Endothelial cell (in vitro differentiated cells): ENCODE measurements at places on chromosomes 5 and 9. TPM values are rescaled to one million over a fixed set of nuclear protein-coding genes. Genes with fewer than 3 reads are reported as not detected.

The FASTKD3 gene
- total RNA-seq = 9.1 TPM

The HSD17B3 gene
- not detected for total RNA-seq

The DMGDH gene
- total RNA-seq = 0.36 TPM

The RAB3C gene
- total RNA-seq = 16.1 TPM

The PCDH1 gene
- total RNA-seq = 140 TPM

The DND1 gene
- total RNA-seq = 1.8 TPM

DNA sequence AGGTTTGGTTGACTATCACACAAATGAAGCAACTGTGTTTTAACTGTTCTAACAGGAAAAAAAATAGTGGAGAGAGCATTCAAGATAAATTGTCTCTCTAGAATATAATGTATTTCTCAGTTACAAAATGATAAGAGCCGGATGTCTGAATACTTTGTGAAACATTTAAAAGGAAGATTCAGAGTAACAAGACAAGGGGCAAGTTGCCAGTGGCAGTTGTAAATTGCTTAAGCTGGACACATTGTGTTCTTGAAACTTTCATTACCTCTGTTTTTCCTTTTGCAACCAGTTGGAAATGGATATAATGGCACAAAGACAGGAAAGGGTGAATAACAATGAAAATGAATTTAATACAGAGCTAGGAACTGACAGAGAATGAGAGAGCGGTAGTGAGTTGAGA, 15.2 kb upstream of the TBCA start:
- H3K4me1 ChIP-seq = peaks cover 5% of the 10 kb centered on the region
- no peaks in the 10 kb centered on the region for H3K27me3 ChIP-seq
- DNase-seq = no peak
- no peak overlapping the region for H3K27ac ChIP-seq

GRCh38 chr9:126904586-126904985, 10.0 kb upstream of the RALGPS1 start:
- no peaks in the 10 kb centered on the region for H3K36me3 ChIP-seq
- H3K27ac ChIP-seq = no peak overlapping the region
- no peak for DNase-seq
- no peak overlapping the region for H3K4me3 ChIP-seq
- no peaks in the 10 kb centered on the region for H3K4me1 ChIP-seq

- no peak overlapping the region for H3K4me3 ChIP-seq
- no peak overlapping the region for H3K27ac ChIP-seq
- H3K4me1 ChIP-seq = no peaks in the 10 kb centered on the region
- DNase-seq = no peak
- H3K27me3 ChIP-seq = peaks cover 2% of the 10 kb centered on the region
- H3K36me3 ChIP-seq = no peaks in the 10 kb centered on the region
Measured at GRCh38 chr5:158670201-158670600, 429.5 kb downstream of the EBF1 start.
